NCI-H1417 (cell line): ENCODE measurements at places on chromosomes 4 and X.

DNA sequence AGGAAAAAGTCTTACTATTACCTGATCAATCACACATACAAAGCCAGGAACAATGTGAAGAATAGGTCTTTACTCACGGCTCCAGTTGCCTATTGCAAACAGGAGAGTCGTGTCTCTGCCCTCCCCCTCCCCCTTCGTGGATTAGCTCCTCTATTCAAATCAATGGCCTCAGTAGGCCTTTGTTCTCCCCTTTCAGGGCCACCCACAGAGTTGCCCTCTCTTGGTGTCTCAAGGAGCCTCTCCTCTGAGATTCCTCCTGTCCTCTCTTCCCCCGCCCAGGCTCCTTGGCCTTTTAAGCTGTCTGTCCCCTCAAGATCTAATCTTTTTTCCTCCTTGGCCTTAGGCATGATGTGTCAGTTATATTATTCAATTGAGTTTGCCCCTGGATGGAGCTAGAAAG, 107.2 kb upstream of the NALF2 start:
- DNase-seq = no peak

DNA sequence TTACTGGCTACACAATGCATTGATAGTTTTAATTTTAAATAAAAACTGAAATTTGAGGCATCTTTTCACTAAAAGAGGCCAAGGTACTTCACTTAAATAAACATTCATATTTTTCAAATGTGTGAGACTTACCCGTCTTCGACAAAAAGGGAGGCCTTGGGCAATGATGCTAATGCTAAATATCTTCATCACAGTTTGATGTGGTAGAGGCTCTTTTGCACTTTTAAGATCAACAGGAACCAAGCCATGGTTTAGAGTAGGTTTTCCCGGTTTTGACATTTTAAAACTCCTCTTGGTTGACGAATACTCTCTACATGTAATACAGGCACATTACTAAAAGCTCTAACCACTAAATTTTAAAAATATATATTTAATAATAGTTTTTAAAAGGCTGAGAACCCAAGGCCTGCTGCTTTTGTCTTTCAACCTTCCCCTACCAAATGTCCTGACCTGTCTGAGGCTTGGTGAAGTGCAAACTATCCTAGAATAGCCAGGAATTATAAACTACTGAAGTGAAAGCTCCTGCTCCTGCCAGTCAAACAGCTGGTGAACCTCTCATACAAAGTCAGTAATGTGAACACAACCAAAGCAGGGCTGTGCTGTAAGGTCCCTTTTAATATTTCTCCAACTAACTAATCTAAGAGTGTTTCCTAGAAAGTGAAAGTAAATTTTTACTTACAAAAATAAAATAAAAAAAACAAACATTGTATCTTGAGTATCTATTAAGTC, 153.7 kb downstream of the FBXW7 start:
- no peak for DNase-seq

GRCh38 chr4:155758481-155759371, at the start of gene GUCY1B1:
Gene GUCY1B1, plus strand, starts transcription at chr4:155759021. Its CDS starts 120 bp downstream, at chr4:155759141.
- no peak for DNase-seq

DNA sequence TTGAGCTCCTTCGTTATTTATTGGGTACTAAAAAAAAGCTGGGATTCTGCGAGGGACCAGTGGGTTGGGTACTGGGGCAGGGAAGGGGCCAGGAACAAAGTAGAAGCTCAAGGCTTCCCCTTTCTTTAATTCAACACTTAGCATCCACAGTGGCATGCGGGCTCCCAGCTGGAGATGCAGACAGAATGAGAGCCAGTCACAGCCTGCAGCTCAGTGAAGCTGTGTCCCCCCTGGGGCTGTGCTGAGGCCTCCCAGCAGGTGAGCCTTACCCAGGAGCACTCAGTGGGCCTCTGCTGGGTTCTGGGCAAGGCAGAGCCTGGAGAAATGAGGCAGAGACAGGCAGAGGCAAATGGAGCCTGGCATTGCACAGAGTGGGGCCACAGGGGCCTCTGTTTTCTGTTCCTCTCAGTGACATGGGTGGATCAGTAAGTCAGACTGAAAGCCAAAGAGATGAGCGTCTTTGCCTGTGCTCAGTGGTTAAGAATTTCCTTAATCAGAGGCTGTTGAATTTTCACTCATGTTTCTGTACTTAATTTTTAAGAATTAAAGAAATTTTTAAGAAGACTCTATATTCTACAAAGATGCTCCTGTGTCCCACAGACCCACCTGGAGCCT, 181.4 kb upstream of the RBPJ start:
- DNase-seq = no peak
